Stimulated activated CD8-positive, alpha-beta memory T cell treated with anti-CD3 and anti-CD28 coated beads, Interleukin-15, amount 100 ng/mL, for 24 hours (primary cell): ENCODE measurements at places on chromosomes 2 and 18.

DNA sequence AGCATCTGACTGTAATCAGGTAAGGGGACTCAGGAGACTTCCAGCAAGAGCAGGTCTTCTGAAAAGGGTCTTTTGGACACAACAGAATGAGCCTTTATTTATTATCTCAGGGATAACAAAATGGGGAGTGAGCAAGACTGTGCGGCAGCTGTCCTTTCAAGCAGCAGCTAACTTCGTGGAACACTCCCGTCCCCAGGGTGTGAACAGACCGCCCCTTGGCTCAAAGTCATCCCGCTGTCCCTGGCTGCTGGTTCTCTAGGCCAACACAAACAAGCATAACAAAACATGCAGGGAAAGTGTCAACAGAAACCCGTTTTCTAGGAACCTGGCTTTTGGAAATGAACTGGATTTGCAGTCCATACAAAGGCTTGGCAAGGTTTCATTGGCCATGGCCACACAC is 787.9 kb upstream of the FANCL start:
- no peak for DNase-seq

DNA sequence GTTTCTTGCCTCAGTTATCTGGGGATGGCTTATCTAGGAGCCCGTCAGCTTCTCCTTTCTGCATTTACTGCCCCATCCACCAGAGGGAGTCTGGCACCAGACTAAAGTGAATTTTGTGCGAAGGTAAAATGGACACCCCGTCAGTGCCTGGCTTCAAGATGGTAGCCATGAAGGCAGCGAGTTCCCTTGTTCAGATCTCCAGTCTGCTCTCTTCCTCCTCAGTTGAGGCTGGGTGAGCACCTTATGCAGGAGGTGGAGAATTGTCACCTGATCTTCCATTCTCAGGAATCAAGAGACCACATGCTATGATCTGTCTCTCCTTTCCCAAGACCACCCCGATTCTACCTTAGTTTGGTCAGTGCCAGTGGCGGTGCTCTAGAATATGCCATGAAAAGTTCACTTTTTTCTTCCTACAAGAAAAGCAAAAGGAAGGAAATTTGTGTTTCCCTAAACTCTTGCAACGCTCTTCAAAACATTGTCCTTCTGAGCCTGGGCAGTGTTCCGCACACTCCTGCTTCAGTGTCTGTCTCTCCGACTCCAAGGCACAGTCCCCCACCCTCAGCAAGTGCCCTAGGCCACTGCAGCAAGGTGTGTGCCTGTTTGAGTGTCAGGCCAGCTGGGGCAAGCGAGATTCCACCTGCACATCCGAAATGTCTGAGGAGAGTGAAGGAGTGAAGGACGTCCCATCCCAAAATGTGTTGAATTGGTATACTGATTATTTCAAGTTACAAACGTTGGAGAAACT is 168.6 kb downstream of the SS18 start:
- DNase-seq: no peak

DNA sequence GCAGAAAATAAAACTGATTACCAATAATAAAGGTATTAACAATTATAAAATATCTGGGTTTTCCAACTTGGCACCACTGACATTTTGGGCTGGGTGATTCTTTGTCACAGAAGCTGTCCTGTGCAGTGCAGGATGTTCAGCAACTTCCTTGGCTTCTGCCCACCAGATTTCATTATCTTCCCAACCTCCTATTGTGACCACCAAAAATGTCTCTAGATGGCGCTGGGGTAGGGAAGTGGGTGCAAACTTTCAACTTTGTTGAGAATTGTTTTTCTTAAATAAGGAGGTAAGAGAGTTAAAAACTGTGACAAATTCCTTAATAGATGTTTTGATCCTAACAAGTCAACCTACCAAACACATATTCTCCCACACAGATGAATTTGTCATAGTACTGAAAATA is 90.1 kb downstream of the GAREM1 start:
- DNase-seq: no peak

GRCh38 chr2:199348871-199349270 is 108.9 kb downstream of the SATB2 start:
- DNase-seq: no peak

GRCh38 chr2:162241571-162241970 is 1.7 kb downstream of the FAP start:
- DNase-seq: no peak

GRCh38 chr18:47260120-47260923 is 8.9 kb upstream of the SKOR2 start:
- DNase-seq: no peak

GRCh38 chr2:172929644-172930043 is 146.0 kb upstream of the MAP3K20 start:
- DNase-seq: no peak

DNA sequence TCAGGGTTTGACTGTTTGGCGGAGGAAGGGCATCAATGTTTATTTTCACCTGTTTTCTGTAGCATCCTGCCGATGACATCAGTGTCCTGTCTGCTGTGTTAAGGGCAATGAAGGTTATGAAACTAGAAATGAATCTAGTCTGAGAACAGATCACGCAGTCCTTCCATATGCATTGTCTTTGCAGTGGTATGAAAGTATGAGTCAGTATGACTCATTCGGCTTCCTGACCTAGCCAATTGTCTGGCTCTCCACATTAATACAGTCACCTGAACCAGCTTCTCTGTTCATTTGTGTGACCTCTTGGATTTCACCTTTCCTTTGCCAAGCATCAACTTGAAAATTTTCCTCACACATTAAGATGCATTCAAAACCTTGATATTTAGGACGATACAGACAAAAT is 353.8 kb downstream of the RND3 start:
- DNase-seq: no peak

GRCh38 chr2:85649201-85650190 is 18.5 kb downstream of the SFTPB start:
- DNase-seq: no peak

DNA sequence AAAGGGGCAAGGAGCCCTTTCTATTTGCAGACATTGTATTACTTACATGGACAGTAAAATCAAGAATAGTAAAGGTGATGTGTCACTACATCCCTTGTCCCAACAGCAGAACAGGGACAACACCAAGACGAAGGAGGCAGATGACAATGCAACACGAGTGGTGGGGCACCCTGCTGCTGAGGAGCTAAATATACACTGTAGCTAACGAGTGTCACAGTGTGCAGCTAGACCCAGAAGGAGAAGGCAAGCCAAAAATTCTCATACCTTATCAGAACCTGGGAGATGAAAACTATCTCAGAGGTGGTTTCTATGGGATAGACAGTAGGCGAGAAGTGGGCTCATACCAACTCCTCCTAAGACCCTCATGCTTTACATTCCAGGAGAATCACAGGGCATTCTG is 518.4 kb upstream of the LRRTM1 start:
- no peak for DNase-seq

DNA sequence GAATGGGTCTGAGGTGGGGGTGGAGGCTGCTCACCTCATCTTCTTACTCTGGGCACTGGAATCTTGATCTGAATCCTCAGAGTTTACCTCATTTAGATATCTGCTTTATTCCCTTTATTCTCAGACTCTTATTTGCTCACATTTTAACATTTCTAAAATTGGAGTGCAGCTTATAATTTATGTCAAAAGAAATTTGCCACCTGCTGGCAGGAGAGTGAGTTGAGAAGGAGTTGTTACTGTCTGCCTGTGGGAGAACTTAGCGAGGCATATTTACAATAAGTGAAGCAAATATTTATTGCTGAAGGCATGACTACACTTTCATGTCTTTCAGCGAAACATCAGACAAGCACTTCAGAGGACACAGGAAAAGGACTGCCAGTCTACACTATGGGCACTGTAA is 16.4 kb upstream of the KIAA2012 start:
- no peak for DNase-seq

DNA sequence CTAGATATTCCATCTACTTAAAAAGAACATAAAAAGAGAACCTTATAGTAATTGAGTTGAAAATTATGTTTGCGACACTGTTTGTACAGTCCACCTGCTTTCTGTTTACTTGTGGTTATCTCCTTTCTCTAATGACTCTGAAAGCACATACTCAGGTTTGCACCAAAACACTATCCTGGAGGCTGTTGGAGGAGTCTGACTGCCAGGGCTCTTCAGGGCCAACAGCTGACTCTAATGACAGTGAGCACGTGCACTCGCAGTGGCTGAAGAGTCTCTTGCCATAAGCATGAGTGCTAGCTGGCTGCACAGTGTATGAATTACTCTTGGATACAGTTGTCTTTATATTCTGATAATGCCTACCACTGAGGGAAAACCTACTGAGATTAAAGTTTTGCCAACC is 16.7 kb upstream of the GLS start:
- no peak for DNase-seq
